Muscle of back (tissue), 13 donors: ENCODE measurements at places on chromosomes 12 and 14.

DNA sequence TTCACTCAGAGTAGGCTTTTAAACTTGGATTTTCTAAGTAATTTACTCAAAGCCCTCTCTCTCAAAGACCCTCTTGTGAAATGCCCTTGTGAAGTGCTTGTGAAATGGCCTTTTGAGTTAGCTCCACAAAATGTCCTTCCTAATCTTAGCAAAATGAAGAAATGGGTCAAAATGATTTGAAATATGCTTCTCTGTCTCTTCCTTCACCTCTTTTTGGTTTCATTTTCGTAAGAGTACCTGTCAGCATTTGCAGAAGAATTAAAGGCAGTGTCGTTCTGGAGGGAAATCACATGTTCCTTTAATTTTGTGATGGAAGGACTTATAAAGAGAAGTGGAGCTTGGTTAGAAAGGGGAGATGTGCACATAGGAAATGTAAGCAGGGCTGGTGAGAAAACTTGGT, 93.7 kb downstream of the HMGA2 start:
- no peak for DNase-seq

GRCh38 chr14:34000396-34000795, 49.5 kb upstream of the EGLN3 start:
- no peak for DNase-seq

GRCh38 chr12:41151793-41152192, 36.3 kb upstream of the PDZRN4 start:
- DNase-seq: no peak

DNA sequence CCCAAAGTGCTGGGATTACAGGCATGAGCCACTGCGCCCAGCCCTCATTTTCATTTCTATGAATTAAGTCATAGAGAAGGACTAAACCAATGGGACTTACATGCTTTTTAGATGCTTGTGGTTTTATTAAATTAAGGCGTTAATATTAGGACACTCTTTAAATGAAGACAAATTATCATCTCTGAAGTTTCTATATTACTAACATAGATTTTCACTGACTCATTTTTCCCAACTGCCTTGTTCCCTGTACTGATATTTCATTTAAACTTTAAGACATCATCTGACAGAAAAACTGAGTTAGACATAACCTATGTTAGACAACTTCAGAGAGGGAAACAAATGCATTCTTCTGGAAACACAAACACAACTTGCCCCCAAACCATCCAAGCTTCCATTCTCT, 99.8 kb downstream of the BTG1 start:
- no peak for DNase-seq

DNA sequence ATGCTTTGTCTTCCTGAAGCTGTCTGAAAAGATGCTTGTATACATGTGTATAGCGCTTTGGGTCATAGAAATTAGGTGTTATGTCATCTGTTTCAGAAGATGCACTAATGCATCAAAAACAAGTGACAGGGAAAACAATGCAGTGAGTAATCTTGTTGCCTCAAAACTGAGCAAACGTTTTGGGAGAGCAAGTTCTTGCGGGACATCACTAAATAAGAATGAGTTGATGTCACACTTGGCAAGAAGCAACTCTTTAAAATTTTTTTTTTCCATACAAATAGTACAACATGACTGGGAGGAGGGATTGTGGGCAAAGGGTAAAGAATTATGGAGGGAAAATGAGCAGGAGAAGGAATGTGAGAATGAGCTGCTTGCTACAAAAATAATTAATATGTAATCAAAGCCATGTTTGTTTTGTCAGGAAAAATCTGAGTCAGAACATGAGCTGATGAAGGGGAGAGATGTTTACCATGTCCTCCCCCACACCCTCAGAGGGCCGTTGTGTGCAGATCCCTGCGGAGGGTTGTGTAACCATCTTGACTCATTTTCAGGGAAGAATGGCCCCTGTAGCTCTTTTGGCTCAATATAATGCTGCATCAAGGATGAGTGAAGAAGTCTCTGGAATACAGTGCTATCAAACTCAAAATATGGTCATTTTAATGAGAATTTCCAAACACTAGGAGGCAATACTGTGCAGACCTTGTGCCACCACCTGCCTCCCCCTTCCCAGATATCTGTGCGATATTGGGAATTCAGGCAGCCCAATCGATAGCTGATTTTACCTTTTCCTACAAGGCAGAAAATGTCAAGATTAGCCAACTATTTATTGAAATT, 41.4 kb downstream of the BORCS5 start:
- peak; percentile 89 for DNase-seq

- peak; percentile 90 for DNase-seq
Measured at GRCh38 chr12:108826101-108826806, 31.1 kb downstream of the SSH1 start.
